ENCODE measurements at places on chromosomes 6 and 20.

- DNase-seq = no peak
These were observed 249.1 kb downstream of the OGFRL1 start for GRCh38 chr6:71537717-71538116.

DNA sequence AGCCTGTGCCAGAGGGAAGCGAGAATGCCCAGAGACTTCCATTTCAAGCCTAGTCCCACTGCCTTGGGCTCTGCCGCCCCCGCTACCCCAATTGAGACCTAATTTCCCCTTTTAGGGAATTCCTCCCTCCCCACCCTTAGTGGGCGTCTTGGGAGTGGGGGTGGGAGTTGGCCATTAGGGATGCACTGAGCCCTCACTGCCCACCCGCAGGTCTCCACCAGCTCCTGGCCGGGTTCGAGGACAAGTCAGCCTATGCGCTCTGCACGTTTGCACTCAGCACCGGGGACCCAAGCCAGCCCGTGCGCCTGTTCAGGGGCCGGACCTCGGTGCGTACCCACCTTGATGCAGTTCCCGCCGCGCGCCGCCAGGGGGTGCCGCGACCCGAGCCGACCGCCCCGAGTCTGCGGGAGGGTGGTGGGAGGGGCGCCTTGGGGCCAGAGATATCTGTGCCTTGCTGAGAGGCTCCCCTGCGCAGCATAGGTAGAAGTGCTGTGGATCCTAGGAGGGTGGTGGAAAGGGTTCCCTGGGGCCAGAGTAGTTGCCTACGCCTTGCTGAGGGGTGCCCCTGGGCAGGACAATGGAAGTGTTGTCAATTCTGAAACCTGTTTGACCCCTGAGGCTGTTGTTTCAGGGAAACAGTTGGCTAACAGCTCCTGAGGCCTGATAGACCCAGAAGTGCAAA, 9.2 kb downstream of the ITPA start:
- DNase-seq = peak; percentile 44

DNA sequence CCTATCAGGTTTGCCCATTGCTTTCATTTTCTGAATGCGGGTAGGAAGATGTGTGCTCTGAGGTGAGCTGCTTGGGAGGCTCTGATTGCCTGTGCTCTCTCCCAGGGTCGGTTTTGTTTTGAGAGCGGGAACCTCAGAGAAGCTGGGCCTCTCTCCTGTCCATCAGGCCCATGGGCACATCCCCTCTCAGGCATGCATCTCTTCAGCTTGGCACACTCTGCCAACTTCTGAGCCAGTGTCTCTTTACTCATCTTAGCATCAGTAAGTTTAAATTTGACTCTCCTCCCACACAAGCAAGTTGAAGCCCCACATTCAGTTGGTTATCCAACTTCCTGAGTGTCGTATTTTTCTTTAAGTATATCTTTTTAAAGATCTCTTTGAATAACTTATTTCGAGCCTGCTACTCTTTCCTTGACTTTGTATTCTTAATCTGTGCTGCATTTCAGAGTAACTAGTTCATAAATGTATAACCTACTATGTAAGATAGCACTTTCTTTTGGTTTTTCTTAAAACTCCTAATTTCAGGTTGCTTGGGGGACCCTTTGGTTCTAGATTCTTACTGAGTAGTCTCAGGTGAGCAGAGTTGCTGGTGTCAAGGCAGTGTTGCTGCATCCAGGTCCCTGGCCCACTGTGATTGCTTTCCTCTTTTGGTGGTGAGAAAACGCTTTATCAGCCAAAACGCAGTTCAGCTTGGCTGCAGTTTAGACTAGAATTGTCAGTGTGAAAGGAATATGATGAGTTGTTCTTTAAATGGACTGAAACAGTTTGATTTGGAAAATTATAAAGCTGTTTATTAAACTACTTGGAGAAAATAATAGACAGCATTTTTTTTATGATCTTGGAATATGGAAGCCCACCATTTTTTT, 54.8 kb downstream of the SNX9 start:
- no peak for DNase-seq

DNA sequence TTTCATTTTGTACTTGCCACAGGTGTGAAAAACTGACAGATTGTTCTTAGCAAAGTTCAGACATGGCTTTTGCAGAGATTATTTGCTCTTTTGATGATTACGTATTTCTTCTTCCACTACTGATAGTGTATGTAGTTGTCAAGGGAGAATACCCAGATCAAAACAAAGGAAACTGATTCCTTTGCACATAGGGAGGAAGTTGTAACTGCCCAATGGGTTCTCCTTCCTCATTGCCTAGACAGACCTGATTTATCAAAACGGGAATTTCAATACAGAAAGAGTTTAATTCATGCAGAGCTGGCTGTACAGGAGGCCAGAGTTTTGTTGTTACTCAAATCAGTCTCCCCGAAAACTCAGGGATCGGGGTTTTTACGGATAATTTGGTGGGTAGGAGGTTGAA, 214.7 kb downstream of the BCAS1 start:
- no peak for DNase-seq

DNA sequence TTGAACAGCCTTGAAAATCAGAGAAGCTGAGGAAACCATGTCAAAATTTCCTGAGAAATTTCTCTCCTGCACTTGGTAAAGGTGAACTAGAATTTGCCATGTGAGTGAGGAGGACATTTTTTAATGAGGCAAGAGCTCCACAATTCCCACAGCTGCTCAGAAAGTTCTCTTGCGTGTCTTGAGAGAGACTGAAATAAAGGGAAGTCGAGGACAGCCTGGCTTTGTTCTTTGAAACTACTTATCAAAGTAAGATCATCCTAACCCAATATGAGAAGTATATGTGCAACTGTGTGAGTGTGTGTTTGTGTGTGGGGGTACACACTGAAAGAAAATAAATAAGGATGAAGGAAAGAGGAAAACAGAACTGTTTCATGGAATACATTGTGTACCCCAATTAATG, 163.4 kb downstream of the SLC24A3 start:
- DNase-seq = no peak

- no peak for DNase-seq
These were observed 39.4 kb downstream of the HFE start for GRCh38 chr6:26126394-26127235.

DNA sequence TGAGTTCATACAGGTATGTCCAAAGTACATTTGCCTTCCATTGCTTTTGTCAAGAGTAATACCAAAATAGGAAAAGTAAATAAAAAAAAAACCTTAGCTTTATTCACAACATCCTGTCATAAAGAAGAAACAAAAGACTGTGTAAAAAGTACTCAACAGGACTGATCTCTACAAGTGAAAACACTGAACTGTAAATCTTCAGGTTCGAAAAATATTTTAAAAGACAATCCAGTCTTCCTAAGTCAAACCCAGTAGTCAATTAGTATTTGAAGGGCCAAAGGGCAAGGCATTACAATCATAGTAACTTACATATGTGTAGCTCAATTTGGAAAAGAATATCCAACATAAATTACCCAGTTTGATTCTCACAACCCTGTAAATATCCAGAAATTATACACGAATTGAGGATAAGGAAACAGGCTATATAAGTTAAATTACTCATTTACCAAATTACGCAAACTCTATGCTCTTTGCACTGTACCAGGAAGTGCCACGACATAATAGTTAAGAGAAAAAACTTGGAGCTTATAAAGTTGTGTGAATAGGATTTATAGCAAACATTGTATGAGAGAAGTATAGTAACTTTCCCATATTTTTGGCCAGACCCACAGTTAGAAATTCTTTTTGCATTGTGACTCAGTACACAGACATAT, 21.2 kb downstream of the PTPRK start:
- DNase-seq = no peak

DNA sequence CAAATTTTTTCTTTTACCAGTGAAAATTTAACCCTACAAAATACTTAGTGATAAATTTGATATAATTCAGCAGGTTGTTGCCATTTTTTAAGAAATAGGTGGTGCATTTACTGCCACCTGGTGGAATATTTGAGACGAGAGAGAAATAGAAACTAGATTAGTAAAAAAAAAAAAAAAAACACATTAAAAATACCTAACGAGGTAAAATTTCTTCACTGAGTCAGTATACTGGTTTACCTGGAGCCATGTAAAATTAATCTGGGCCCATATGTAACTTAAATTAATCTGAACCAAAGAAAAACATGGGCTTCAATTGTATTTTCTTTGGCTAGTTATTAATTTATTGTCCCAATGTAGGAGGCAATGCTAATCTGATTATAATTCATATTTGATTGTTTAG, 520.8 kb downstream of the EPM2A start:
- no peak for DNase-seq

- DNase-seq = no peak
These were observed 63.5 kb downstream of the FYN start for GRCh38 chr6:111809766-111810165.

DNA sequence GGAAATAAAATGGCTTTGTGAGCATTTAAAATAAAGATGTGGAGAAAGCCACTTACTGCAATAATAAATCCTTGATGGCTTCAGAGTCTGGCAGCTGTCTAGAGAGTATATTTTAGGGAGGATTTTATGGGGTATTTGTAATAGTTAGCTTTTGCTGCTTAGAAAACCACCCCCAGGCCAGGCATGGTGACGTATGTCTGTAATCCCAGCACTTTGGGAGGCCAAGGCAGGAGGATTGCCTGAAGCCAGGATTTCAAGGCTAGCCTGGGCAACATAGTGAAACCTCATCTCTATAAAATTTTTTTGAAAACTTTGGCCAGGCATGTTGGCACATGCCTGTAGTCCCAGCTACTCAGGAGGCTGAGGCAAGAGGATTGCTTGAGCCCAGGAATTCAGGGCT, 63.8 kb downstream of the ISM1 start:
- DNase-seq = no peak

DNA sequence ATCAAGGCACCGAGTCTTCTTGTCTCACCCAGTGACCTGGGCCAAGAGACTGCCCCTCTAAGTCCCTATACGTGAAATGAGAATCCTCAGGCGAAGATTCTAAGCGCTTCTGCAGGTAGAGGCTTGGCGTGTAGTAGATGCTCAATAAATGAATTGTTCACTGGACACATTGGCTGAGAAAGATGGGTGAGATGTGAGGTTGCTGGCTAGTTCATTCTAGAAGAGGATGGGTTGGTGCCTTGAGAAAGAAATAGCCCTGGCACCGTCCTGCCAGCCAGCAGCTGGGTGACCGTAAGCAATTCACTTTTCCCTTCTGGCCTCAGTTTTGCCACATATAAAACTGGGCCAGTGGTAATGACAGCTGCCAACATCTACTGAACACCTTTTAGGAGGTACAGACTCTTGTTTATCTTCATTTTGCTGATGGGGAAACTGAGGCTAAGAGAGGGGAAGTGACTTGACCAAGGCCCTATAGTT, 1.4 kb downstream of the SRC start:
- DNase-seq = no peak

DNA sequence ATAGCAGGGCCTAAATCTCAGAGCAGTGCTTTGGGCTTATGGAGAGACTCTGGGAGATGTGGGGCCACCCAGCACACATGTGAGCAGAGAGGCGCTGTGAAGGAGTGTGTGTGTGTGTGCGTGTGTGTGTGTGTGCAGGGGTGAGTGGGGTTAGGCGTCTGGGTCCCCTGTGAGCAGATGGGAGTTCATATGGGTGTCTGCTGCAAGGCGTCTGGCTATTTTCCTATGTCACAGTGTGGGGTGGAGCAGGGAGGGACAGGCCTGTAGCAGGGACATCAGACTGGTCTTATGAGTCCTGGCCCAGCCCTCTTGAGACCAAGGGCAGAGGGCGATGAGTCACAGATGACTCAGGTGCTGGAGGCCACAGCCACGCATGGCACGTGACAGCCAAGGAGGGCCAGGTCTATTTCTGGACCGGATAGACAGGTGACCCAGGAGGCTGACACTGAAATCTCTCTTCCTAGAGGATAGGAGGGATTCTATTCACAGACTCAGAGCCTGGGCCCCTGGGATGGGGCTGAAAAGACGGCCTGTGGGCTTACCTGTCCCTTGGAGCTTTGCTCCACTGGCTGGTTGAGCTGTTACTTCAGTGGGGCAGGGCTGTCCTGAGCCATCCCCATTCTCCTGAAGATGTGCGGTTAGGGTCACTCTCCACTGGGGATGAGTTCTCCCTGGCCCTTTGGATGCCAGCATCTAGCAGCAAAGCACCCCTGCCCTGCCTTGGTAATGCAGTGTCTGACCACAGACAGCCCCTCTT, 28.9 kb downstream of the VEGFA start:
- DNase-seq = no peak

GRCh38 chr6:122803171-122803661, 14.2 kb downstream of the SMPDL3A start:
- DNase-seq = no peak

GRCh38 chr6:79077715-79078074, 359 bp downstream of the PHIP start:
- DNase-seq = no peak

DNA sequence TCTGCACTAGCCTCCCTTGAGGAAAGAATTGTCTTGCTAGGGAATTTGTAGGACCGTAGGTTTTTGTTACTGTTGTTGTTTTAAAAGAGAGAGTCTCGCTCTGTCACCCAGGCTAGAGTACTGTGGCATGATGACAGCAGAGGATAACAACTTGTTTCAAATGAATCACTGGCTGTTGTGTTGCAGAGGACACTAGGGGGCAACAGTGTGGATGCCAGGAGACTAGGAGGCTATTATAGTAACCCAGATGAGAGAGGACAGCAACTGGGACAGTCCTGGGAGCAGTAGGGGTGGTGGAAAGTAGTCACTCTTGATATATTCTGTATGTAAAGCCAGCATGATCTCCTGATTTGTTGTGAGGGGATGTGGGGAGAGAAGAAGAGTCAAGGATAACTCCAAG, 41.8 kb upstream of the LAMA4 start:
- no peak for DNase-seq

DNA sequence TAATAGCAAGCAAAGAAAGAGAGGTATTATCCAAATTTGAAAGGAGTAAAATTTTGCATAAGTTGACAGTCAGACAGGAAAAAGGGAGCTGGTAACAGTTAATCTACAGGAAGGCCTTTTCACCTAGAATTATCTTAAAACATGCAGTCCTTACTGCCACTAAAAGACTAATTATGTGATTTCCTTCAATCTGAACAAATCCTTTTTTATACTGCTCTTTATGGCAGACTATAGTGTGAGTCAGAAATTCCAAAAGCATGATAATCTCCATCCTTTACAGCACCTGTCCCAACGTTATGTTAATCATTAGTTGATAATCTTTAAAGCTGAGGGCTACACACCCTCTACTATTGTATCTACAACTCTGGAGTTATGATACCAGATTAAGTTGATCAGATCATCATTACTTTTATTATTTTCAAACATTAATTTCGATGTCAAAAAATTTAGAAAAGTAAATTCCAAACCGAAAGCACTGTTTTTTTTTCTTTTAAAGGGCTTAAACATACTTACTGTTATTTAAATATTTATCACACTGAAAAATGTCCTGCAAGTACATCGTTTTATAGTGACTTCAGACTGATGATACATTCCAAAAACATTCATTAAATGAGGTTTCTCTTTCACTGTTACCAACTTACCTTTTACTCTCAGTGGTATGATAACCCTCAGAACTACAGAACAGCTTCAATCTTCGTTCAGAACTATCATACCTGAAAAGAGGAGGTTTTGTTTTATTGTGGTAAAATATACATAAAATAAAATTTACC, 33.2 kb upstream of the AKAP7 start:
- no peak for DNase-seq
